SIG-M5 (cell line): ENCODE measurements at places on chromosomes 5 and 9.

DNA sequence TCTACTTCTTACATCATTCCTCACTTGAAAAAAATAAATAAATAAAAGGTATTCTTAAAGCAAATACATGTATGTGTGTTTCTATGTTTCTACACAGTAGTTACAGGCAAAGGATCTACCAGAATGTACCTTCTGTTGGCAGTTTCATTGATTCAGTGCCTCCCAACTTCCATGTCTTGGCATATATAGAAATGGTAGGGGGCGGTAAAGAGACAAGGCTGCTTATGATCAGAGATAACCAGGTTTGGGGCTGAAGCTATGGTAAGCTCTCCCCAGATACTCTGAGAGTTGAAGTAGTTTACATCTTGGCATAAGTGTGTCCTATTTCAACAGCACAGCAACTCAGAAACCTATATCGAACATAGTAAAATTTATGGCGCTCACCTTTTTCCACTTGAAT, 1075.4 kb upstream of the C9orf72 start:
- no peak for DNase-seq

GRCh38 chr9:127559247-127559680, 52.8 kb upstream of the STXBP1 start:
- DNase-seq = no peak

- no peak for DNase-seq
Observed at GRCh38 chr9:121098567-121099198, 23.9 kb downstream of the CNTRL start.

GRCh38 chr5:6573651-6574101, 59.2 kb downstream of the NSUN2 start:
- DNase-seq = no peak

- DNase-seq = no peak
Observed at GRCh38 chr9:96023486-96023885, 148.0 kb downstream of the ERCC6L2 start.

GRCh38 chr5:96788112-96788749, 19.5 kb downstream of the ERAP1 start:
- no peak for DNase-seq

DNA sequence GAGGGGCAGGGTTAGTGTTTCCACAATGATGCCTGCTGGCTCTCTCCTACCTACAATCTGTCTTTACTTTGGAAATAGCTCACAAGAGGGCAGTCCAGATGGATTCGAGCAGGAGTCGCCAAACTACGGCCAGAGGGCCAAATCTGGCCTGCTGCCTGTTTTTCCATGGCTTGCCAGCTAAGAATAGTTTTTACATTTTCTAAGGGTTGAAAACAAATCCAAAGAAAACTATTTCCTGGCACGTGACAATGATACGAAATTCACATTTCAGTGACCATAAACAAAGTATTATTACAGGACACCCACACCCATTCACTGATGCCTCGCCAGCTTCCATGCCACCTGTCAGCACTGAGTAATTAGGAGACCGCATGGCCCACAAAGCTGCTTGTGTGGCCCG, 162.9 kb upstream of the WWC1 start:
- DNase-seq = no peak

- DNase-seq = no peak
Observed at GRCh38 chr9:91886414-91887076, 63.5 kb downstream of the ROR2 start.

GRCh38 chr9:36319806-36320205, 61.6 kb upstream of the GNE start:
- DNase-seq = no peak

DNA sequence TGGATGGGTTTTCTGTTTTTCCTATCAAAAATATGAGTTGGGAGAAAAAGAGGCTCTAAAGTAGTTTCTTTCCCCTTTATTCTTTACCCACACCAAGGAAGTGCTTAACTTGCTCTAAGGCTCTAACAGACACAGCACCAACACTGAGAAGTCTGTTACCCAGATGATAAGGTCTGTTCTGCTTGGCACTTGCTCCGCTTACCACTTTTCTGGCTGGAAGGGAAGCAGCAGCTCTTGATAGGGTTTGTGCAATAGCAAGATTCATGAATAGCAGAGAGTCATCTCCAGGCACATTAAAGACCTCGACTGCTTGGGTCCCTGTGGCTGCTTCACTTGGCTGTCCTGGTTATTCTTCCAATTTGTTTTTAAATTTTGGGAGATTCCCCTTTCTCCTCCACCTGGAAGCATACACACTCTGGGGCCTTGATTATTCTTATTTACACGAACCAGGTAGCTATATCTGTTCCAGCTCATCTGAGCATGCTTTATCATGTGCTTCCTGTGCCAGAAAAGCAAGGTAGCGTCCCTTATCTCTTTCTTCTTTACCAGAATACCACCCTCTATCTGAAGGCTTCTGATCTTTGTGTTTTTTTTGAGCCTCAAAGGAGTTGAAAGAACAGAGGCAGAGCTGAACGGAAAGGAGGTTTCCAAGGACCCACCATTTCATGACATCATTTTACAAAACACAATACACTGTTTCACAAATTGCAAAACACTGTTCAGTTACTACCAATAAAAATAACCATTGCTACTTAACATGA, 24.8 kb downstream of the PPP3R2 start:
- no peak for DNase-seq

GRCh38 chr9:114403153-114403756, 15.5 kb upstream of the AKNA start:
- DNase-seq = no peak

DNA sequence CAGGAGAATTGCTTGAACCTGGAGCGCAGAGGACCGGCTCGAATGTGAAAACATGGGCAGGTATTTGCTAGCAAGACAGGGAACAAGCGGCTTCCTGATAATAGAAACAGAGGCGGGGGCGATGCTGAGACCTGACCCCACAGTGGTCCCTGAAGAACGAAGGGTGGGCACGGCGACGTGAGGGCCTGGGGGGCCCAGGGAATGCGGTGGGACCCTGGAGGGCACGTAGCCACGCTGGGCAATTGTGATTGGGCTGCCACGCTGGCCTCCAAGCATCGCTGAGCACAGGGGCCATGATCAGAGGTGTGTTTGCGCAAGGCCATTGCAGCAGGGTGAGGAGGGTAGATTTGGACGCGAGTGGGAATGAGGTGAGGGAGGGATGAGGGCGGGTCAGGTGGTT, 30.7 kb downstream of the MED10 start:
- DNase-seq = no peak

DNA sequence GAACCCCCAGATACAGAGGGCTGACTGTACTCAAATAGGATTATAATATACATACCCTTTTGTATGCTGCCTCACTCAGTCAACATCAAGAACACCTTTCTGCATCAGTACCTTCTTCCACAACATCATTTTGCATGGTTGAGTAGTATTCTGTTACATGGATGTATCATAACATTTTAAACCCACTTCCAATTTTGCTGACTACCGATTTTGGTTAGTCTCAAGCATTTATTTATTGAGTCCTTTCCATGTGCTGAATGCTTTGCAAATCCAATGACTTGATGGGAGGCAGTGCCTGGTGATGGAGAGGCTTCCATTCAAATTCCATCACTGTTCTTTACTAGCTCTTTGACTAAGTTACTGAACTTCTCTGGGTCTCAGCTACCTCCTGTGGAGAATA, 182.0 kb upstream of the KLF4 start:
- no peak for DNase-seq

GRCh38 chr5:148956477-148957385, 106.1 kb downstream of the SH3TC2 start:
- DNase-seq = no peak

GRCh38 chr5:78514427-78515330, 133.9 kb downstream of the LHFPL2 start:
- DNase-seq = no peak
